ENCODE measurements at places on chromosomes 12 and 14. TPM values are rescaled to one million over a fixed set of nuclear protein-coding genes. Genes with fewer than 3 reads are reported as not detected.

DNA sequence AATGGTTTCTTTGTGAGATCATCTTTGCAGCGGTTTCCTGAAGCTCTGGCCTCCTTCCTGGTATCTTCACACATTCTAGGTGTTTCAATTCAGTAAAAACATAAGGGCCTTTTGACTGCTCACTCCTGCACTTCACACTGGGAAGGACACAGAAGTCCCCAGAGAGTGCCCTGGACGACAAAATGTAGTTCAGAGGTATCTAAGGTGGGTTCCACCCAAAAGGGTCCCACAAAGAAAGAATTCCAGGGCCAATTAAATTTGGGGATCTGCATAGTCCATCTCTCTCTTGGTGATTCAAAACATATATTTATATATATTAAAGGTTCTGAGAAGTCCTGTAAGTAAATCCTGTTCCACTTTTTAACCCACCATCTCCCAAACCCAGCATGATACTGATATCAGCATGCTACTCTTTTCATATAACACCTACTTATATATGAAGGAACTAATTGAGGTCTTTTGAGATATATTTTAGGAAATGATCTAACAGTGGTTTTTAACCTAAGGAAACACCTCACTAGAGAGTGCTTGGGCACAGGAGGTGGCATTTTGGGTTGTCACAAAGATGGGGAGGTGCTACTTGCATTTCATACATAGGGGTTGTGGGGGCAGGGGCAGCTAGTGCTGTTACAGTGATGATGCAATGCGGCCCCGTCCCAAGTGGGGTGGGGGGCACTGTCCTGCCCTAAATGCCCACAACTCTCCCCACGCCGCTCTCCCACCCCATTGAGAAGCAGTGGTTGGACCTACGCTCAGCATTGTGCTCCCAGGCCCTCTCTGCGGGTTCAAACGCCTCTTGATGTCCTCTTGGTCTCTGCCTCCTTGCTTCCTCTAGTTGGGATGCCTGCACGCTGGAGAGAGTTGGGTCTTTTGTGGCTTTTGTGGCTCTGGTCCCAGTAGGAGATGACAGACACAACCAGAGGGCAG is 109.4 kb downstream of the ARF6 start:
- DNase-seq: peak; percentile 59

PXMP2 gene
- total RNA-seq: 11.8 TPM

AMDHD1 gene
- 0.39 TPM for total RNA-seq

DNA sequence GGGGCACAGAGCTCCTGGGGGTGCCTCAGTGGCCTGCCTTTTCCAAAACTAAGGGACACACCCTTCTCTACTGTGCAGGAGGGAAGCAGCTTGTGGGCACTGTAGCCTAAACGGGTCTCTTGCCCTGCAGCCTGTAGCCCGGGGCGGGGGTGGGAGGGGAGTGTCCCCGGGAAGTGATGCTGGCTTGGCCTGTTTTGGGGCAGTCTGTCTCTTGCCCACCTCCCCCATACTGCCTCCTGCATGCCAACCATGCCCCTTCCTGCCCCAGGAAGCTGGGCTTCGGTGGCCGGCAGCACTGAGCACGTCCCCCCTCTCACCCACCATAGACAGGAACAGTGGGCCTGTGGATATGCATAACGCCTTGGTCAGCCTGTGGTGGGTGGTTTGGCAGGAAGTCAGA is 43.4 kb downstream of the PRIMA1 start:
- DNase-seq: no peak

DNA sequence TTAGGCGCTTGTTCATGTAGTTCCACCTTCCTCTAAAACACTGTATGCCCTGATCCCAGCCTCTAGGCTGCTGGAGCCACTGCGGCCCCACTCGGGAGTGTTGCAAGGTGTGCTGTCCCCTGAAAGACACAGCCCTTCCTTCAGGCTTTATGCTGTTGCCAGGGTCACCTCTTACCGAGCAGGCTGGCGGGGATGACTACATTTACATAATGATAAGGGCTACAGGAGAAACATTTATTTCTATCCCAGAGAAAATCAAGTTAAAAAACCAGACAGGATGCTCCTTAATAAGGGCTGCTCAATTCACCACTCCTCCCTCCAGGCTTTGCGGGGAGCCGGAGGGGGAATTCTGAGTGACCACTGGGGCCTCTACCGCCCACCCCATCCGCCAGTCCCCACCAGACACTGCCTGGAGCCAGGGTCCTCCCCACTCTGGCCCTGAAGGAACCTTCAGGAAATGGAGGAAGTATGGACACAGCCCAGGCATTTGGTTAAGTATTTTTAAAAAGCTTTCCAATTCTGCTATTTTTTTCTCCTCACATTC is 200.6 kb downstream of the TTC7B start:
- DNase-seq: no peak

Measured in ureter (tissue), 1 donor.